Stimulated activated CD8-positive, alpha-beta memory T cell treated with anti-CD3 and anti-CD28 coated beads, Interleukin-4, amount 100 ng/mL, for 4 hours (primary cell): ENCODE measurements at places on chromosomes 5 and 9.

- no peak for DNase-seq
These were observed 39.1 kb downstream of the SHLD3 start for GRCh38 chr5:65663804-65664521.

- no peak for DNase-seq
These were observed 47.9 kb downstream of the ALG2 start for GRCh38 chr9:99173570-99174504.

DNA sequence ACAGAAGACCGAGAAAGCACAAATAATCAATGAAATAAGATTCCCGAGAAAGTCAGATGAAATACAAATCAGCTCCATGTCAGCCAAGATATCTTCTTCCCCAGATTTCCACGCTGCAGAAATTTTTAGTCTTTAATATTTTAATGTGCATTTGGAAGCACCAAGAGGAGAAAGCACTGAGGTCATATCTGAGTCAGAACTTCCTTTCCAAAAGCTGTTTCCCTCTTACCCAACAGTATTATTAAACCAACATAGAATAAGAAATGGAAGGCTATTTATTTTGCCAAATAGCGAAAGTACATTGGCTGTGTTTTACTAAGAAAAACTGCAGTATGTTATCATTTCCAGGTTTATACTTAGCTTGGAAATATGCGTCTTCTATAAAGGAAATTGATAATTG is 772.1 kb upstream of the CDH9 start:
- DNase-seq, result no peak

DNA sequence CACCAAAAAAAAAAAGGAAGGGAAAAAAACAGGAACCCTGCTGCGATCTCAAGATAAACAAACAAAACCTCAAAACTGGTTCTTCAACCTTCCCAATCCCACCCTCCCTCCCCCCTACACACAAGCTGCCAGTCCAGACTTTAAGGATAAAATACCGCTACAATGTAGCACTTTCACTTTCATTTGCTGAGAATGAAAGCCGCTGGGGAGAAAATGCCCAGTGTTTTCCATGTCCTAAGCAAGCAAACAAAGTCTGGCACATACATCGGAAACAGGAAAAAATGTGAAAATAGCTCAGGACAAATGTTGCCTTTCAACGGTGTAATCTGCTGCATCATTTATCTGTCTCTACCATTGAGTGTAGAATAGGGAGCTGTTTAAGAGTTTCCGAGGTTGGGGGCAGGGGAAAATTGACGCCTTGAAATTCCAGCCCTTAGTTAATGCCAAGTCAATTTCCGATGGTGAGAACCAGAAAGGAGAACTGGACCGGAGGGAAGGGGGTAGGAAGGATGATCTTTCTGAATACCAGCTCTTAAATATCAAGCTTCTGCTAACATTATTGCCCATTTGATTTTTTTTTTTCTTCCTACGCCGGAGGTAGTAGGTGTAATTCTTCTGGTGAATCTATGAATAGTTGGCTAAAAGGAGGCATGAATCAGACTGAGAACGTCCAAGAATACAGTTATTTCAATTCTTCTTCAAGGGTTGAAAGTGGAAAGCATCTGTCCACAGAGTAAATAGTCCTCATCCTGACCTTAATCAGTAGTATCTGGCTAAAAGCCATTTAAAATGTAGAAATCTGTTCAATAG is 1.2 kb upstream of the ADAMTS6 start:
- no peak for DNase-seq

DNA sequence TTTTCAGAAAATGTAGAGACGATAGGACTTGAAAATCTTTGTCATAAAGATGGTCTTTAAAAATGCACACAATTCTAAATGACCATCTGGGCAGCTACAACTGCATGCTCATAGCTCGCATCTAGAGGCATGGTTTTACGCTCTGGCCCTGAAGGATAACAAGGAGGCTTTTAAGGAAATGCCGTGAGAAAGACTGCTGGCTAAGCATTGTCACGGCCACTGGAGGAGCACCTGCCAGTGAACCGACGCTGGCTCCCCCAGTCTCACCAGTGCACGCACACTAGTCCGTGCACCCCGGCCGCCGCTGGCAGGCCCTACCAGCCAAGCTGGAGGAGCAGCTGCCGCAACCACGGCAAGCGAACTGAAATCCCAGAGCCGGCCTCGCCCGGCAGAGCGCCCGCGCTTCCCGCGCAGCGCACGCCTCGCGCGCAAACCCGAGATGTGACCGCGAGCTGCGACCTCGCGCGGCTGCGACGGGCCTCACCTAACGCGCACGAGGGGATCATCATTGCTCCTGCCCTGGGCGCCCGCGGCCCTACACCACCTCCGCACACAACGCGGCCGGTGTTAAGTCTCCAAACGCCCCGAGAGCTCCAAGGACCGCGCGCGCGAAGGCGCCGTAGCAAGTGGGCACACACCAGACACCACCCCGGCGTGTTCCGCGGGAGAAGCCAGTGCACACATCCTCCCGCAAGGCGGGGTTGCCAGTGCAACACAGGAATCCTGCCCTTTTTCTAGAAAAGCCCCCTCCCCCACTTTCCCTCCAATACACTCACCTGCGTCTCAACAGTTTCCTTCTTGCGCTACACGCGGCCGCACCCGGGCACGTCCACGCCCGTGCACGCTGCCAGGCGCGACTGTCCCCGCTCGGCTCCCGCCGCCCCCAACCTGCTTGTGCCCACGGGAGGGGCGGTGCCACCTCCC is 5.3 kb downstream of the ELAVL2 start:
- no peak for DNase-seq
